ENCODE measurements at places on chromosomes 1 and 21.

DNA sequence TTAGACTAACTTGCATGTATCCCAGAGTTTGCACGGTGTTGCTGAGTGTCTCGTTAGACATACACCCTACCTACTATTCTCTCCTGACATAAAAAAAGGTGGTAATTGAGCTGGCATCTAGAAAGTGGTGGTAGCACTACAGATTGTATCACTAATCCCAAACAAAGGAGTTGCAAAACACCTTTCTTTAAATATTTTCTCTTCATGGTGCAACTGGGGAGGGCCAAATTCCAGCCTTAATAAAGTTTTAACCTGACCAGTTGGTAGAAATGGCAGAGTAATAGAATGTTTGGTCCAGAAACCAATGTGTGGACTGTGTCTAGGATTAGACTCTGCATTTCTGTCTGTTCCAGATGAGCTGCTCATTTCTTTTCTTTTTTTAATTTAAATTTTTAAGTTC is 40.0 kb downstream of the NFIA start:
- DNase-seq, result no peak

GRCh38 chr1:222654849-222655248 is 37.0 kb downstream of the MIA3 start:
- peak; percentile 51 for DNase-seq

GRCh38 chr1:56123421-56123820 is 455.9 kb downstream of the PLPP3 start:
- no peak for DNase-seq

- no peak for DNase-seq
These were observed 74.4 kb downstream of the CLCA4 start for GRCh38 chr1:86621286-86621685.

GRCh38 chr1:81304187-81304586 is 496.5 kb upstream of the ADGRL2 start:
- DNase-seq, result no peak

GRCh38 chr1:160743266-160743665 is 4.2 kb downstream of the SLAMF7 start:
- DNase-seq, result no peak

All from stimulated activated CD4-positive, alpha-beta T cell treated with anti-CD3 and anti-CD28 coated beads, Interleukin-4, amount 100 ng/mL, for 1 hour (primary cell).